Stimulated activated CD8-positive, alpha-beta memory T cell treated with anti-CD3 and anti-CD28 coated beads, Interleukin-7, amount 100 ng/mL, for 24 hours (primary cell): ENCODE measurements at places on chromosomes 7 and 10.

- DNase-seq: no peak
These were observed 71.6 kb downstream of the ZRANB1 start for GRCh38 chr10:125013529-125013872.

DNA sequence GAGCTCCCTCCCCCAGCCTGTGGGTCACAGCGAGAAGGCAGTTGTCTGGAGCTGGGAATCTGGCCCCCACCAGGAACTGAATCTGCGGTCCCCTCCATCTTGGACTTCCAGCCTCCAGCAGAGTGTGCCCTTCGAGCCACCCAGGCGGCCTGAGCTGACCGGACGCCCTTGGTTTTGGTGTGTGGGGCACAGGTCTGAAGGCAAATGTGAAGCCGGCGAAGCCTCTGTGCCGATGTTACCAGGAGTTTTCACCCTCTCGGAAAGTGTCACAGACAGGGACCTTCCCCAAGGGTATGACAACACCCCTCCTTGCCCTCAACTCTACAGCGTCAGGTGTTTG is 109.1 kb downstream of the DNAJB6 start:
- no peak for DNase-seq

GRCh38 chr10:112295853-112296830 is 12.9 kb downstream of the TECTB start:
- DNase-seq: no peak

DNA sequence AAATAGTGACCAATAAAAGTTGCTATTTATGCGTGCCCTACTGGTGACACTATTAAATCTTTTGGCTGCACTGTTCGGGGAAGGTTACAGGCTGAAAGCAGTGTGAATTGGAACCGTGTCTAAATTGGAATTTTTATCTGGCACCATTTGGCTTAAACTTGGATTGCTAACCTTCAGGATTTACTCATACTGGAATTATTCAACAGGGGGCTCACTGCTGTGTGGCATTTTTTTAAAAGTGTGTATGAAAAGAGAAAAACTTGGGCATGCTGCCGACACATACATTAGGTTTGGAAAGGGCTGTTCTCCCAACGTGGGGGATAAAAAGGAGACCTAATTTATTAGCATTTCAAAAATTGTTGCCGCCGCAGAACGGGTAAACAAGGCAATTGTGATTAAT is 537.9 kb upstream of the MGMT start:
- no peak for DNase-seq

DNA sequence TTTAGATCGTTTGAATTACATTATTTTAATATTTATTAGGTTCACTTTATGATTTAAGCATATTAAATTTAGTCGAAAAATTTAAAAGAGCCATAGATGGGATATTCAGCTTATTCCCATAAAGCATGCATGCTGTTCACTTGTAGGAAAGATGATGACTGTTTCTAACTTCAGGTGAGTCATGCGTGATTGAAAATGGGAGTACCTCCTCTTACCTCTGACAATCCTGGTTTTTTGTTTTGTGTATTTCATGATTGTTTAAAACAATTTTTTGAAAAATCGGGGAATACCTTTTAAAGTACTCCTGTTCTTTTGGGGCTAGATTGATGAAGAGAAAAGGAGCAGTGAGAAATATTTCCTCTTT is 1.4 kb downstream of the TNKS2 start:
- no peak for DNase-seq

- DNase-seq: no peak
These were observed 102.6 kb downstream of the NEURL1 start for GRCh38 chr10:103595933-103596726.

GRCh38 chr7:73726083-73726466 is 6.6 kb upstream of the STX1A start:
- no peak for DNase-seq

DNA sequence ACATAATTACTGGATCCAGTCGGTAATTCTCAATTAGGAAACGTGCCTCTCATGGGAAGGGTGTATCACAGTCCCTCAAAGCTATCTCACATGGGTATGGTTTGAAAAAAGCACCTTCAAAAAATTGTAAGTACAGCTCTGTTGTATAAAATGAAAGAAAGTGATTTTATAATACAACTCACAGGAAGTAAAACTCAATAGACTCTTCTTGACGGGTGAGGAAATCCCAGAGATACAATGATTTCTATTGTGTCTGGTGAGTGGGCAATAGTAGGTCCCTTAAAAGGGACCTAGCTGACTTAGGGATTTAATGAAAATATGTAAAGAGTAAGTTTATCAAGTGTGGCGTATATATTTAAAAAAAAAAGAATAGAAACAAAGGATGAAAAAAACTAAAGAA is 27.0 kb downstream of the TASOR2 start:
- no peak for DNase-seq

DNA sequence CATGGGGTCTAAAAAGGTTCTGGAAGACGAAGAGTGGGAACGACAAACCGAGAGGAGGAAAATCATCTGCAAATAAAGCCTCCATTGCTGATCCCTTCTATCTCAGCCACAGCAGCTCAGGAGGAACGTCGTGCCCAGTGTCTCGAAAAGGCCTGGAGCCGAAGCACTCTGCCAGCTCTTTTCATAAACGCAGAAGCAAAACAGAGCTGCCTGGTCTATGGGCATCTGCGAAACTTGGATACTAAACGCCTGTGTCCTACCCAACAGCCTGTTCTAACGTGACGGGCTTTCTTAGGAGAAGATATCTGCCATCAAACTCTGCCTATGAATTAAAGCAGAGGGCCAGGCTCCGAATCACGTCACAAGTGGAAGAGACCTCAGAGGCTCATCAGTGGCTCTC is 68.7 kb downstream of the GNA12 start:
- DNase-seq: no peak

DNA sequence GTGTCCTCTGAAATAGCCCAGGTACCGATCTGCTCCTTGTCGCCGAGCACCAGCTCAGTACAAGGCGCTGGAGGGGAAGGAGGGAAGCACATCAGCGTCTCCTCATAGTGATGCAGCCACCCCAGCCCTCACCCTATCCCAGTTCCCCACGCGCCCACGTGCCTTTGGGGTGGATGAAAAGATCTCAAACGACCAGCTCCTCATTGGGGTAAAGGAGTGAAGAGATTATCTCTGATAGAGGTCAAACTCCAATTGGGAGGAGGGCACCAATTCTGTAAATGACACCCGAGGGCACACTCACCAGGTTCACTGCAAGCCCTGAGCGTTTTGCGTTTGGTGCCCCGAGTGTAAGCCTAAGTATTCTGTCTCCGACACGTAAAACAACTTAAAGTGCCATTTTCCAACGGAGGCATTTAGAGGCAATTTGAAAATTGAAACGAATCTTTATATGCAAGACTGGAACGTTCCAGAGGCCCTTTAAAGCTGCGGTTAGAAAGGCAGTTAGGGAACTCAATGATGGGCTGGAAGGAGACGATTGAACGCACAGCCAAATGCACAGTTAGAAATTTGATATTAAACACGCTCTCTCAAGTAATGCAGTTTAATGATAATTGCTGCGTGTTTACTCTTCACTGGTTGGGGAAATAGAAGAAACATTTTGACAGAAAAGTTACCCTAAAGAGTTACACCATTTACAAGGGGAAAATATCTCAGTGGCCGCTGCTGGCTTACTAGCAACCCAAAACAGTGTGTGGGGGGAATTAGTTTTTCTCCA is 8.9 kb upstream of the EMX2 start:
- DNase-seq: no peak

DNA sequence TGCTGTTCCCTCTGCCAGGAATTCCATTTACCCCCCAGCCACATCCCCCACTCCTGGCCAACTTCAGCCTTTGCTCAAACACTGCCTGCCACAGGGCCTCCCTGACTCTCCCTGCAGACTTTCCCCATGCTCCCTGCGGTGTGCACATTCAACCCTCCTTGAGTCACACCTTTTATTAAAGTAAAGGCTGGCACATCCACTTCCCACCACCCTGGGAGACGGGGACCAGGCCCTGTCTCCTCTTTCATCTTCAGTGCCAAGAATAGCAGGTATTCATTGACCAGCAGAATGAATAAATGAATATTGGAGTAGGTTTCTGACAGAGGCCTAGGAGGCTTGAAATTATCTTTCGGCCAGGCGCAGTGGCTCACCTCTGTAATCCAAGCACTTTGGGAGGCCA is 91.4 kb downstream of the GRK5 start:
- DNase-seq: no peak

DNA sequence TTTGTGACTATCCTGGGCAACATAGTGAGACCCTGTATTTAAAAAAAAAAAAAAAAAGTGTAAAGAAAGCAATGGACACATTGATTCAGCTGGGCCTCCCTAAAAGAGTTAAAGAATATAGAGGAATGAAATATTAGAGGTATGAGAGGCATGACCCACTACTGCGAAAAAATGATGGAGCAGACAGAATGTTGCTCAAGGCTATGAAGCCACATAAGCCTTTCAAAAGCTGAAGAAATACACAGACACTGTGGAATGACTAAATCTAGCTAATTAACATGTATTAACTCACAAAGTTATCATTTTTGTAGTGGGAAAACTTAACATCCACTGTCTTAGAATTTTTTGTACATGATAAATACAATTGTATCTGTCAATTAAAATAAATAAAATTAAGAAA is 107.3 kb downstream of the HGF start:
- DNase-seq: no peak

GRCh38 chr10:70312972-70313371 is 29.2 kb upstream of the NPFFR1 start:
- DNase-seq: no peak

- no peak for DNase-seq
These were observed 32.6 kb downstream of the PDZD8 start for GRCh38 chr10:117342641-117343040.
